ENCODE measurements at places on chromosomes 2 and 18.

DNA sequence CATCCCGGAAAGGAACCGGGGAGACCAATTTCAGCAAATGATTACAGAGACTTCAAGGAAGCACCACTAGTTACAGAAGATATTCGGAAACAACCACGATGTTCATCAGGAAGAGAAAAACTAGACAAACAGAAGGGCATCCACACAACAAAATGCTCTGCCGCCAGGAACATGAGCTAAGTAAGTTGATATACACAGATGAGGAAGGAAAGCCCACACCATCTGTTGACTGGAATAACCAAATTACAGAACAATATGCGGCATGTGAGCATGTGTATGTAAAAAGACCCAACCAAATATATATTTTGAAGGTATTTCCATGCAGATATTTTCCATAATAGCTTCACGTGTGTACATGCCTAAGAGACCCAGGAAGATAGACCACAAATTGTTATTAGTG, 47.0 kb downstream of the ACKR3 start:
- DNase-seq, result no peak

GRCh38 chr2:211802666-211803065, 735.9 kb downstream of the ERBB4 start:
- no peak for DNase-seq

DNA sequence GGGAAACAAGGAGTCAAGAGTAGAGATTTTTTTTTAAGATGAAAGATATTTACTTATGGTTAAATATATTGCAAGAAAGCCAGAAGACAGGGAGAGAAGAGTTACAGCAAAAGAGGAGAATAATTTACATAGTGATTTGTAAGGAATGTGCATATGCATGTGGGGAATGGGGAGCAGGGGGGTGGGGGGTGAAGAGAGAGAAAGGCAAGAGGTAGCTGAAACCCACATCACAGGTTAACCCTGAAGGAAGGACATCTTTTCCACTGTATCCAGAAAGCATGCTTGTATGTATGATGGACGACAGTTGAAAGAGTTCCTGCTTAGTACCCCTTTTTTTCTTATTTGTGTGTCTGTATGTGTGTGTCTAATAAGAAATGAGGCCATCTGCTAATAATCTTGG, 371.9 kb downstream of the RAD51AP2 start:
- DNase-seq, result no peak

GRCh38 chr2:1995987-1996386, 251.7 kb upstream of the PXDN start:
- DNase-seq, result no peak

DNA sequence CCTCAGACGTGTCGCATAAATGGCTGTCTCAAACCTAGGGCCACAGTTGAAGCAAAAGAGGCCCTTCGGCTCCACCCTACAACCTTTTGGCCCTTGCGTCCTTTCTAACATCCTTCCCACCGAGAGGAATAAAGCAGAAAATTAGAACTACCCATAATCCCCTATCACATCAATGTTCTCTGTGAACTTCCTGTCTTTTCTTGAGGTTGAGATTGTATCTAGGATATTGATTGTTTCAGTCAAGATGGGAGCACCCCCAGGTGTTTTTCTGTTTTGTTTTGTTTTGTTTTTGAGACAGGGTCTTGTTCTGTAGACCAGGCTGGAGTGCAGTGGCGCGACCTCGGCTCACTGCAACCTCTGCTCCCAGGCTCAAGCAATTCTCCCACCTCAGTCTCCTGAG, 23.6 kb downstream of the INPP5D start:
- DNase-seq, result no peak

DNA sequence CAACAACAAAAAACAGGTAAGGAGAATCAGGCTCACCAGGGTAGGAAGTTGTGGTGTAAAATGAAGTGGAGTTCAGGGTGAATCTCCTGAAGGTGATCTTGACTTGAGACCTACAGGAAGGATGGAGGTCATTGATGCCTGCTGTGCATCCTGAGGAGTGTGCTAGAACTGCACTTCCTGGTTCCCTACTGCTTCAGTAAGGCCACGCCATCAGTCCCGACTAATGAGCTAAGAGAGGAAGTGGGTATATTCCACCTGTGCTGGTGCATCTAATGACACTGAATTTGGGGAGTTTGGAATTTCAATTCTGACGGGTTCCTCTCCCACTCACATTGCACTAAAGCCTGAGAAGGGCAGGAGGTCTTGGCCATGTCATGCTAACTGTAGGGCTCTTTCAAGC, 349.3 kb upstream of the SLC14A2 start:
- no peak for DNase-seq

- DNase-seq, result peak; percentile 23
Observed at GRCh38 chr2:157751462-157752058, 122.9 kb upstream of the ACVR1C start.

DNA sequence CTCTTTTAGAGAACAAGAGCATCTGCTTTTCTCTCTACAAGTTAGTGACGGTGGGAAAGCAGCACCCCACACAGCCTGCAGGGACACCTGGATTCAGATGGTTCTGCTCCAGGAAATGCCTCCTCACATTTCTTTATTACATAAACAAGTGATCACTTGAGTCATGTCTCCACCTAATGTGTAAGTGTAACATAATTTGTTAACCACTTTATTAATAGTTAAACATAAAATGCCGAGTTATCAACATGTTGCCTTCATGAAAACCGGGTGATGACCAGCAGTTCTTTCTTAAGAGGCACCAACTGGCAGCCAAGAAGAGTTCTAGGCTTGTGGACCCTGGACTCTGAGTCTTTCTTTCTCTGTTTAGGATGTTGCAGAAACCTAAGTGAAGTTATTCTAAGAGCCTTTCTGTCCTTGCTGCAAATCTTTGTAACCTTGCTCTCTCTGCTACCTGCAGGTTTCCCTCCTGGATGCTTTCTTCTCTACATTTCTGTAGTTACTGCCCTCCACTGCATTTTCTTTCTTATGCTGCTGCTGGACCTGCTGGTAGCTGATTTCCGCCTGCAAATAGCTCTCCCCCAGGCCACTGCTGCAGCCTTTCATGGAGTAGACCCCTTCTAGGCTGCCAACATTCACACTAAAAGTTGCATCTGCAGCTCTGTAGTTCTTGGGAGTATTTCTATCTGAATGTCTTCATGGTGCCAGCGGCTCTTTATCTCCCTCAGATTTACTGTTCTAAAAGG, 24.3 kb downstream of the UPP2 start:
- DNase-seq, result no peak
